ENCODE measurements at places on chromosomes 5 and 9.

GRCh38 chr5:124172389-124173003, 573.9 kb downstream of the ZNF608 start:
- no peak for DNase-seq

- no peak for DNase-seq
Measured at GRCh38 chr9:97697837-97698236, 697 bp upstream of the XPA start.

GRCh38 chr5:17203329-17204132, 13.9 kb upstream of the BASP1 start:
- DNase-seq: no peak

- no peak for DNase-seq
Measured at GRCh38 chr5:170741801-170742200, 41.7 kb upstream of the GABRP start.

DNA sequence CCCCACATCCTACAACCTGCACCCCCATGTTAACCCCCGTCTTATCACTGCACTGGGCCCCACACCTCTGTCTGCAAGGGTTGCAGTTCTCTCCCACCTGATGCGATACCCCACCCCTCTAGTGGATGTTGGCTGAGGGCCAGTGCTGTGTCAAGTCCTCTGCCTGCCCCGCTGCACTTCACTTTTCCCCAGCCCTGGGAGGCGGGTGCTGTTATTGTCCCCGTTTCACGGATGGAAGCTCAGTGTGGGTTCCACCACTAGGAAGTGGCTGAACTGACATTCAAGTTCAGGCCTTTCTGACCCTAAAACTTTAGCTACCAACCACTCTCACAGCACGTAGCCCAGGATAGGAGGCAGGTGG, 3.5 kb downstream of the SNCB start:
- no peak for DNase-seq

- DNase-seq: no peak
Measured at GRCh38 chr9:69176471-69177171, 2.5 kb downstream of the TJP2 start.

DNA sequence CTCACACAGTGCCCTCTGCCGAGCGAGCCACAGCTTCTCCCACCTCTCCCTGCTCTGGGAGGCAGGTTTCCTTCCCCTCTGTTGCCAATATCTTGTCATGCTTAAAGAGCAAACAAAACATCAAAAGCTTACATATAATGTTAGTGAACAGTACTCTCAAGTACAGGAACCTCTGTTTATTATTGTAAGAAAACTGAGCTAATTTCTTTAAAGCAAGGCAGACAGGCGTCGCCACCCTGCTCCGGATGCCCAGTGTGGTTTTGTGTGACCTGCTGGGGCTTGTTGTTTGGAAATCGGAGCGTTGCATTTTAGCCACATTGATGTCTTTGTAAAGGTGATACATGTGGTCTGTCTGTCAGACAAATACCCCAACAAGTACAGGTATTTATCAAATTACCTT, 401.4 kb upstream of the IRX1 start:
- no peak for DNase-seq

GRCh38 chr9:124654431-124654830, 116.7 kb downstream of the NR6A1 start:
- no peak for DNase-seq

- no peak for DNase-seq
Measured at GRCh38 chr9:37031902-37032301, 2.2 kb downstream of the PAX5 start.

GRCh38 chr5:177973066-177973635, 22.9 kb downstream of the PROP1 start:
- no peak for DNase-seq

GRCh38 chr5:2112173-2113025, 229.7 kb upstream of the IRX4 start:
- peak; percentile 22 for DNase-seq

- DNase-seq: no peak
Measured at GRCh38 chr9:132840980-132841379, 37.1 kb downstream of the AK8 start.
